ENCODE measurements at places on chromosomes 7 and 10.

- no peak for DNase-seq
Observed at GRCh38 chr7:101373812-101374614, 11.3 kb downstream of the COL26A1 start.

DNA sequence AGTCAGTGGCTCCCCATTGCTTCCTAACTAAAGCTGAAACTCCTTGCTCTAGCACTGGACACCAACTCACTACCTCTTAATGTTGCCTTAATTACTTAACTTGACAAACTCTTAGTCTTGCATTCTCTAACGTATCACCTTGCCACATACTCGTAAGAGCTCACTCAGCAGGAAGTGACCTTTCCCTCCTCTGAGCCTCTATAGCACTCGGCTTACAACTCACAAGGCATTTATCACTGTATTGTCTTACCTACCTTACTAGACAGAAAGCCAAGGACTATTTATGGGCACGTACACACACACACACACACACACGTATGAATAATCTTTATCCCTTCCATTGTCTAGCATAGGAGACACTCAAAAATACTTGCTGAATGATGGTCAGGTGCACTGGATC, 21.2 kb downstream of the CEP41 start:
- no peak for DNase-seq

GRCh38 chr10:83555264-83555663, 584.0 kb upstream of the GHITM start:
- DNase-seq, result no peak

DNA sequence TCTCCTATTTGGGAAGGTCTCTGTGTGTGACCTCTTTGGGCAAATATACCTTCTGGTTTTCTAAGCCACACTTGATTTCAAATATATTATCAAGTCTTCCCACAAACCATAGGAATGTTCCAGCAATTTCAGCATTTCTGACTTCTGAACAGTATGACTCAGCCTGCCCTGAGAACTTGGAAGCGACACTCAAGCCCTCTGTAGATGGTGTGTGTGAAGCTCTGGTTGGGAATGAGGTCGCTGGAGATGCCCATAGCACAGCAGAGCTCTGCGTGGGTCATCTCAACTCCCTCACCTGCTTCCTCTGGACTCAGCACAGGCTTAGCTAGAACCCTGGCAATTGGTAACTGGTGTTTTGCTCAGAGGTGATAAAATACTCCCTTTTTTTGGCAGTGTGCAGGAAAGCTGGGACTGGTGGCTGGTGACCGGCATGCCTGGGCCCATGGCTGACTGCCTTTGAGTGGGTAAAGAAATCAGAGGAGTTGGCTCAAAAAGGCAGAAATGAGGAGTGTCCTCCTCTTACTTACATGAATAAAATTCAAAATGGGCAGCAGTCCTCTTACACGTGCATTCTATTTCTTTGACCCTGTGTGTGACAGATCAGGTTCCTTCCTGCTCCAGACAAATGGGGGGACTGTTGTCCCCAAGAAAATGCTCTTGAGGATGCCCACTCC, 87.5 kb upstream of the NRP1 start:
- DNase-seq, result no peak

All from RWPE2 (cell line).